ENCODE measurements at places on chromosomes 2 and 18.

GRCh38 chr2:196592911-196593881 is 46.3 kb upstream of the CCDC150 start:
- DNase-seq: no peak

GRCh38 chr18:5066380-5066977 is 130.6 kb downstream of the AKAIN1 start:
- no peak for DNase-seq

- no peak for DNase-seq
Observed at GRCh38 chr2:4077017-4077416, 373.6 kb downstream of the DCDC2C start.

GRCh38 chr2:101972621-101973434 is 18.9 kb upstream of the IL1R2 start:
- DNase-seq: no peak

- no peak for DNase-seq
Observed at GRCh38 chr2:238094438-238095022, 5.6 kb upstream of the ESPNL start.

- DNase-seq: peak; percentile 10
Observed at GRCh38 chr18:64037812-64038414, 68.0 kb downstream of the SERPINB8 start.

DNA sequence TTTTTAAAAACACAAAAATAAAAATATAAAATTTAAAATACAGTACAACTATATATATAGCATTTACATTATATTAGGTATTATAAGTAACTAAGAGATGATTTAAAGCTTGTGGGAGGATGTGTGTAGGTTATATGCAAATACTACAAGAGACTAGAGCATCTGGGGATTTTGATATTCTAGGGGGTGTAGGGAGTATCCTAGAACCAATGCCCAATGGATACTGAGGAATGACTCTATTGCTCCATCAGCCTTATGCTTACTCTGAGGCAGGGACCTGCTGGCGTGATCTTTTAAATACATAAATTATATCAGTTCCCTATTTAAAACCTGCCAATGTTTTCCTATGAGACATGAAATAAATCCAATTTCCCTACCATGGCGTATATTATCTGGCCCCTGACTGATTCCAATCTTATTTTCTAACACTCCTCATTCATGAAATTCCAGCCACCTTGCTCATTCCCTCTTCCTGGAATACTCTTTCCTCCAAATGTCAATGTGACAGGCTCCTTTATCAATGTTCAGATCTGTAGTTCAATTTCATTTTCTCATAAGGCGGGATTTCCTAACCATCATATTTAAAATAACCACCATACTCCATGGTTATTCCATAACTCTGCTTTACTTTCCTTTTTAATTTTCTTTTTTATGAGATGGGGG is 22.2 kb downstream of the SP3 start:
- no peak for DNase-seq

GRCh38 chr2:218733171-218734021 is 22.8 kb downstream of the TTLL4 start:
- DNase-seq: no peak

- no peak for DNase-seq
Observed at GRCh38 chr2:44098050-44098449, 70.6 kb upstream of the PPM1B start.

- no peak for DNase-seq
Observed at GRCh38 chr2:217444509-217444908, 558.3 kb downstream of the TNS1 start.

DNA sequence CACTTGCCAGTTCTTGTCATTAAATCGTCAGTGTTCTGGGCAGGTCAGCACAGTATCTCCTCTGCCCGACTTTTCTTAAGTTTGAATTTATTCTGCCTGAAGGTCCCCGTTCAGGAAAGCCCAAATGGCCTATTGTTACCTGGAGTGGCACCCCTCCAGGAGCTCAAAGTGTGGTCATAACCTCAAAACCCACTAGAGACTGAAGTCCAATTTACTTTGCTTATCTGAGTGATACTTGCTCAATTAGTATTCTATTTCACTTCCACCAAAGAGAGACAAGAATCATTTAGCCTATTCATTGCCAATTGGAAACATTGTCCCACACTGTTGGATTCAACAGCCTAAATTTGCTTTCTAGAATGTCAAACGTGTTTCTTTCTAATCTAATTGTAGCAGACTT is 375.3 kb downstream of the LNPK start:
- no peak for DNase-seq

DNA sequence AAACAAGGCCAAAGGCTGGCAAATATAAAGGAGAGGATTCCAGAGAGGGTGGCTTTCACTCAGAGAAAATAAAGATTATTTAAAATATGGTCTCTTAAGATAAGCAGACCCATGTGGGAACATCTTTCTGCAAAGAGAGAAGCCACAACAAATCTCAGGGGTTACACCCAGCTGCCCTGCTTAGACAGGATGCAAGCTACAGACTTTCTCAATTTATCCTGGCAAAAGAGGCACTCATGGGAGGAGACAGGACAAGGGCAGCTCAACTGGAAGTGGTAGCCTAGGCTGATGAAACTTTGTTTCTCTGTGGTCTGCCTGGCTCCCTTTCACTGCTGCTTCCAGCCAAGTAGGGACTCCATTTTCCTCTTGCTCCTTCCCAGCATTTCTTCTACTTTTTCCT is 25.9 kb upstream of the SULT1C4 start:
- no peak for DNase-seq

DNA sequence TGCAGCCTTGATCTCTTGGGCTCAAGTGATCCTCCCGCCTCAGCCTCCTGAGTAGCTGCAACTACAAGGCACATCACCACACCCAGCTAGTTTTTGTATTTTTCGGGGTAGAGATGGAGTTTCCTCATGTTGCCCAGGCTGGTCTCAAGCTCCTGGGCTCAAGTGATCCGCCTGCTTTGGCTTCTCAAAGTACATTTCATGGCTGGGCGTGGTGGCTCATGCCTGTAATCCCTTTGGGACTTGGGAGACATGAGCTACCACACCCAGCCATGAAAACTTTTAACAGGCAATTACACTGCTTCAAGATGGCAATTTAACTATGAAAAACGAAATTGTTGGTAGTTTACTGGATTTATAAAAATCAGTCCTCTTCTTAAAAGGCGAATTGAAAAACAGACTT is 69.7 kb downstream of the MEP1B start:
- no peak for DNase-seq

GRCh38 chr2:233354971-233355574 is 779 bp downstream of the DGKD start:
- DNase-seq: no peak

DNA sequence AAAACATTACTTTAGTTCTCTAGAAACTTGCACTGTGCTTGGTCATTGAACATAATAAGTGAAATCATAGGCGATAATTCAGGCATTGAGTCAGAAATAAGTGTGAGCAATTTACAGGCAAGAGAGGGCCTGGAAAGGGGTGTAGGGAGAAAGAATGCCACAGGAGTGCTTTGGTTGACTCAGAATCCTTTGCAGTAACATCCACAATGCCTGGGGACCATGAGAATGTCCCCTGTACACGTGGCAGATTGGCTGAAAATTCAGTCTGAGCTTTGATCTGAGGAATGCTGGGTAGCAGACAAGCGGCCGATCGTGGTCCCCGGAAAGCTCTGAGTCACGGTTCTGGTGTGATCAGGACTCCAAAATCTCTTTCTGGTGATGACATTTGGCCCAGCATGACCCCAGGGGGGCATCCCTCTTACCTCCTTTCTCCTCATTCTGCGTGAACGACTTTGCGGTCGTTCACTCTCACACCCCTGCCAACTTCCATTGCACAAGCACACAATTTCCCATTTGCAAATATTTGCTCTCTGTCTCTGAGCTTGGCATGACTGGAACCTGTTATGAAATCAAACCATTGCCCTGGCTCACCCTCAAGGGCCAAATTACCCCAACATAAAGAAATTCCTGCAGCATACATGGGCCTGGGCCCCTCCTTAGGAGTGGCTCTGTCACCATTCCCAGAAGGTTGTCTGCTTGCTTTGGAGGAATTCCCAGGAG is 305.0 kb upstream of the EPAS1 start:
- DNase-seq: no peak

DNA sequence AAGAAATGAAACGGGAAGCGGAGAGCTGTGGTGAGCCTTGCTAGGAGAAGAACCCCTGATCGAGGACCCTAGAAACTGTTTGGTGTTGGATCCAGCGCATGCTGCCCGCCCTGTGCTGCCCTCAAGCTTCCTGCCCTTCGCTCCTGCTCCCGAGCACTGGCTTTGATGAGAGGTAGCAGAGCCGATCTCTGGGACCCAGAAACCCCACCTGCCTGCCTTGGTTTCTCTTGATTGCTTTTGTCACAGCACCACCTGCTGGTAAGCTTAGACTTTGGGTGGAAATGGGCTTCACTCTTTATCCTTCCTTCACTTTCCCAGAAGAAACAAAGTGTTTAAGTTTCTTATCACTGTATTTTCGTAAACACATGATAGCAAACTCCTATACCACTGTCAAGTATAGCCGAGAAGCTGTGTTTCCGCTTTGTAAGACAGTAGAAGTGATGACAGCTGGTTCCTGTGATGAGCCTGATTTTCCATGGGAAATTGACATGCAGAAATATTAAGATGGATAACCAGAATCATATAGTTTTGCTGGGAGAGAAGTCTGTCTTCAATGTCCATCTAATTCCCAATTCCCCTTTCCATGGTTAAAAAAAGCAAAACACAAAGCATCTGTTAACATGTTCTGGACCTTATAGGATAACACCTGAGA is 267.4 kb downstream of the PHLPP1 start:
- DNase-seq: peak; percentile 12

GRCh38 chr18:10085876-10086275 is 172.1 kb downstream of the VAPA start:
- DNase-seq: no peak

DNA sequence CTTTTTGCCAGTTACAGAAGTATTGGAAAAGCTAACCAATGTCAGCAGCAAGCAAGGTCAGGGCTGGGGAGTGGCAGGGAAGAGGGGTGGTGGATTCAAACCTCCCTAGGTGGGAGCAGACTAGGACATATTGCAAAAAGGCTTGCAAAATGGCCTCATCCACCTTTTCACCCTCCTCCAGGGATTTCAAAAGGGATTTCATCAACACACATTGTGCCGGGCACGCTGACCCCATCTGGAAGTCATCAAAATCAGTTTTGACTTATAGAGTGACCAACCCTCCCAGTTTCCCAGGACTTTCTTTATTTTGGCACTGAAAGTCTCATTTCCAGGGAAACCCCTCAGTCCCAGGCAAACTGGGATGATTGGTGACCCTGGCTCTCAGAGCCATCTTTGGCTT is 94.7 kb downstream of the BIN1 start:
- no peak for DNase-seq

DNA sequence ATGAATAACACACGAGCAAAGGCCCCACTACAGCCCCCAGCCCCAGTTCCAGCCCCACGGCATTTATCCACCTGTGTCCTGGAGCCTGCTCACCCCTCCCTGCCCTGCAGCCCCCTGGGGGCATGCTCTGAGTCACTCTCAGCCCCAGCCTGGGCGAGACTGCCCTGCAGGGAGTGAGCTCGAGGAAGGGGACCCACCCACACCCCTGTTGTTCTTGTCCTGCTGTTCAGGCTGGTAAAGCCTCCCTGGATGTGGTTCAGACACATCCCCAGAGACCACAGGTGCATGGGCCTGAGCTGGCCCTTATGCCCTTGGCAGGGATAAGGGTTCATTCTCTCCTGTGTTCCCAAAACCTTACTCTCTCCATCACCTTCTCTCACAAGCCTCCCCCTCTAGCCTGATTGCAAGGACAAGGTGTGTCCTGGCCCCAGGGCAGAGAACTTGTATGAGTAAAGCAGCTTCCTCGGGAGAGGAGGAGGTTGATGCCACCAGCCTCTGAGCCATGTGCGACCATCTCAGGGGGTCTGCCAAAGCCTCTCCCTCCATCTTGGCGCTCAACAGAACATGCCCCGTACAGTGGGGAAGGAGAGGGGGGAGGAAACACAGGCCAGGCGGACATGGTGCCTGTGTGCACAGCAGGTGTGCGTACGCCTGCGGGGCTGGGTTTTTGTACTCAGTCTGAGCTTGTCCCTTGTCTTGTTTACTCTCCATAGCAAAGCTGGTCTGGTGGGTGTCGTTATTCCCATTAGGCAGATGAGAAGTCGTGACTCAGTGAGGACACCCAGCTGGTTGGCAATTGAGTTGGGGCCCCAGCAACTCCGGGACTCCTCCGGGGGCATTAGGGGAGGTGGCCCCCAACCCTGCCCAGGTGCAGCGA is 64.4 kb downstream of the CIB4 start:
- DNase-seq: no peak

- peak; percentile 30 for DNase-seq
Observed at GRCh38 chr2:30115141-30115980, 31.4 kb upstream of the YPEL5 start.

DNA sequence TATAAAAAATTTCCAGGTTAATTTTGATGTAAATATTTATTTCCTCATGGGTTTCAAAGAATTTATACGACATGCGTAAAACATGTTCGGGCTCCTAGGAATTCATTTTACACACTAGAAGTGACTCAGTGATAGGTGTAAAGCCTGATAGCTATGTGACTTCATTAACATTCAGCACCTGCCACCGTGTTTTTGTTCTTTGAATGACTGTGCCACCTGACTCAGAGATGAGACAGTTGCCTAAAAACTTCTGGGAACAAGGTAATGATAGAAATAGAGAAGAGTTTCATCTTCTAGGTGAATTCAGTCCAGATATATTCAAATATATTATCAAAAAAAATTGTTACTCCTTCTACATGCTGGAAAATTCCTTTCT is 10.0 kb downstream of the IL1R2 start:
- DNase-seq: no peak

- no peak for DNase-seq
Observed at GRCh38 chr2:58127111-58127510, 80.5 kb downstream of the VRK2 start.

DNA sequence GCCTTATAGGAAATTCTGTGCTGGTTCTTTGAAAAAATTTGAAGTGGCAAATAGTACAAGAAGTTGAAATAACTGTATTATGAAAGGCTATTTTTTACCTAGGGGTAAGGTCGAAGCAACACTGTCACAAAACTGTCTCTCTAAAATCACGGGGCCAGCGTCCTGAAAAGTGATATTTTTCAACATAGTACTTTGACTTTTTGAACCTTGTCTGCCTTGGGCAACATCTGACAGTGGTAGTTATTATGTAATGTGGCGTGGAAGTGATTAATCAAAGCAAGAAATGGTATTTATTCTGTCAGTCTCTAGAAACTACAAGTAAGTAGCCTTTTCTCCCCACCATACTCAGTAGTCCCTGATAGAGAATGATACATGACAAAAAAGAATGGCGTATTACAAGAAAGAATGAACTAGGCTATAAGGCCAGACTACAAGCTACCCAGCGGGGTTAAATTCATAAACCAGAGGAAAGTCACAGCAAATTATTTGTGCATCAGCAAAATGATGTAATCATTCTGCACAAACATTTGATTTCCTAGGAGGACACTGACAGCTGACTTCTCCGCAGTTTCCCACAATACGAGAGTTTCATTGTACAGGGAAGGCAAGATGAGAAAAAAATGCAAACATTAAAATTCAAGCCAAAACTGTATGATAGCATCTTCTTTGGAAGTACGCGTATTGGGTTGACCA is 9.8 kb downstream of the GEN1 start:
- no peak for DNase-seq

GRCh38 chr2:163266772-163267171 is 428.2 kb upstream of the KCNH7 start:
- no peak for DNase-seq
